ENCODE measurements at places on chromosomes 5 and 9. TPM values are rescaled to one million over a fixed set of nuclear protein-coding genes. Genes with fewer than 3 reads are reported as not detected.

GRCh38 chr5:179187681-179188575 lies 127.8 kb downstream of the ZNF354C start:
- peak overlapping the region; percentile 68 for H3K27ac ChIP-seq
- no peaks in the 10 kb centered on the region for H3K36me3 ChIP-seq
- H3K4me1 ChIP-seq: peaks cover 27% of the 10 kb centered on the region
- H3K4me3 ChIP-seq: peak overlapping the region; percentile 23

The FOXD4L6 gene
- total RNA-seq: 0.21 TPM

DNA sequence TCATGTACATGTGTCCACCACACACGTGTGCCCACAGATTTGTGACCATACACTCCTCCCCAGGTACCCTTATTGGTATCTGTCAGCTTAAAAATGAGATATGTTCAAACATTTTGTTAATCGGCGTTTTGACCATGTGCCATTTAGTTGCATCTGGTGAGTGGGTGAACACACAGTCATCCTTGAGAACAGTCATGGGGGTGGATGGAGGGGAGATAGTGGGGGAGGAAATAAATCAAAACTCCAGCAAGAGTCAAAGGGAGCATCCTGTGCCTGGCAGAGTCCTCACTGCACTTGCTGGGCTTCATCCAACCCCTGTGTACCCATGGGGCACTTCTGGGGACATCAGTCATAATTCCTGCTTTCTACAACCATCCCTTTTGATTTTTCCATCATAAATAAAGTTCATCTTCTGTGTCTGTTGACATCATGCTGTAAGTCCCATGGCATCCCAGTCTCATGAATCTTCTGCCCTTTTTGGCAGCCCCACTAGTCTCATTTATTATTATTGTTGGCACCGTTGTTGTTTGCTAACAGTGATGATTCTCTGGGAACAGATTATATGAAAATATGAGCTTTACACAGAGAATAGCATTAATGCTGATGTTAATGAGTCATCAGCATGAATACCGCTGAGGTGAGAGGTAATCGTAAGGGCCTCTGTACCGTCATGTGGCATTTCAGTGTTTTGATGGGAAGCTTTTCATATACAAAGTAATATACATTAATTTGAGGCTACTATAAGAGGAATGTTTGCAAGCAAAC lies 24.4 kb upstream of the CLK4 start:
- H3K4me1 ChIP-seq: 0 out of 2 replicates have a peak, but pooled peaks cover 5% of the 10 kb centered on the region
- no peak overlapping the region for H3K4me3 ChIP-seq
- H3K36me3 ChIP-seq: no peaks in the 10 kb centered on the region
- no peak overlapping the region for H3K27ac ChIP-seq
- DNase-seq: no peak

The DPM2 gene
- total RNA-seq: 29.0 TPM

DNA sequence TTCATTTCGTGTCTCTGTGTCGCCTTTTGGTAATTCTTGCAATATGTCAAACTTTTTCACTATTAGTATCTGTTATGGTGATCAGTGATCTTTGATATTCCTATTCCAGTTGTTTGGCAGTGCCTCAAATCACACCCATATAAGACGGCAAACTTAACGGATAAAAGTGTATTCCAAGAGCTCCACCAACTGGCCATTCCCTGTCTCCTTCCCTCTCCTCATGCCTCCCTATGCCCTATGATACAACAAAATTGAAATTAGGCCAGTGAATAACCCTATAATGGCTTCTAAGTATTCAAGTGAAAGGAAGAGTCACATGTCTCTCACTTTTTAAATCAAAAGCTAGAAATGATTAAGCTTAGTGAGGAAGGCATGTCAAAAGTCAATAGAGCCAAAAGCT lies 74.8 kb downstream of the CDK5RAP2 start:
- H3K4me3 ChIP-seq: no peak overlapping the region
- no peak overlapping the region for H3K27ac ChIP-seq
- no peaks in the 10 kb centered on the region for H3K4me1 ChIP-seq
- no peaks in the 10 kb centered on the region for H3K27me3 ChIP-seq
- peak; percentile 12 for DNase-seq

- no peak overlapping the region for H3K4me3 ChIP-seq
- H3K27ac ChIP-seq: no peak overlapping the region
- H3K36me3 ChIP-seq: no peaks in the 10 kb centered on the region
- no peak for DNase-seq
These were observed 338.2 kb downstream of the NTRK2 start for GRCh38 chr9:85007748-85008147.

GRCh38 chr9:78248635-78249034 lies 12.8 kb downstream of the CEP78 start:
- H3K4me1 ChIP-seq: no peaks in the 10 kb centered on the region
- H3K4me3 ChIP-seq: no peak overlapping the region
- H3K27ac ChIP-seq: no peak overlapping the region
- no peaks in the 10 kb centered on the region for H3K27me3 ChIP-seq
- H3K36me3 ChIP-seq: peaks cover 8% of the 10 kb centered on the region

Measured in GM23338 (cell line).